ENCODE measurements at places on chromosomes 4 and X.

DNA sequence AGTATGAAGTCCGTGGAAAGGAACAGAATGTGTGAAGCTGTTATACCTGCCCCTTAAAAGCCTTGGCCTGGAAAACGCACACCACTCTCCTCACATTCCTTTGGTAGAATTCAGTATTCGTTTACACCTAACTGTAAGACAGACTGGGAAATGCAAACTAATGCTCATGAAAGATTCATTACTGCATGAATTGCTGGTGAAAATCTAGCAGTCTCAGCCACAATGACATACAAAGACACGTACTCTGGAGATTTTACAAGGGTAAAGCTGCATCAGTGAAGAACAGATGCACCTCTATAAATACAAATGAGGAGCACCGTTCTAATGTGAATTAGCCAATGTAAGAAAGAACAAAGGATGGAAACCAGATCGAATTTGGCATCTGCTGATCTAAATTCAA is 2051.3 kb downstream of the PCDH7 start:
- DNase-seq: no peak

GRCh38 chrX:123193101-123193500 is 9.0 kb downstream of the GRIA3 start:
- no peak for DNase-seq

DNA sequence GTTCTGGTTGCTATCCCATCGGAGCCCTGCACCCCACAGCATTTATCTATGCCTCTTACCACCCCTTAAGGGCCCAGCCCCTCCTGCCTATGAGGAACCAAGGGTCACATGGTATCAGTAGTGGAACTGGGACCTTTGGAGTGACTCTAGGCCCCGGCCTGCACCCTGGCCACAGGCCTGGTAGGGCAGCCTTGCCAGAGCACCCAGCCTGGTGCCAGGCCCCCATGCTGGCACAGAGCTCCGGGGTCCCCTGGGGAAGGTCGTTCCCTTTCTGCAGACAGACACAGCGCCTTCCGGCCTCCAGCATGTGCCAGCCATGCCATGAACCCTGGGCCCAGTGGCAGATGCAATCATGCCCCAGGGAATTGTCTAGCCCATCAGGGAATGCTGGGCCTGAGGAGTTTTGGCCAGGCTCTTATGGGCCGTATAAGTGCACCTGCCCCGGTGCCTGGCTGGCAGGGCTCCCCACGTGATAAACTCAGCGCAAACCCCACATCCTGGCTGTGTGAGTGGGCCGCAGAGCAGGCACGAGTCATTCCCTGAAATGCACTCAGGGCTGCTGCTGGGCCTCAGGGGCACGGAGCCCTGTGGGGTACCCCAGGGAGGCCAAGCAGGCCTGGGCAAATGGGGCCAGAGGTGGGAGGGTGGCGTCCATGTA is 19.8 kb upstream of the ADD1 start:
- no peak for DNase-seq

GRCh38 chr4:155535802-155536454 is 130.7 kb upstream of the GUCY1A1 start:
- no peak for DNase-seq

- DNase-seq: no peak
Measured at GRCh38 chr4:7354927-7355326, 79.8 kb downstream of the PSAPL1 start.

DNA sequence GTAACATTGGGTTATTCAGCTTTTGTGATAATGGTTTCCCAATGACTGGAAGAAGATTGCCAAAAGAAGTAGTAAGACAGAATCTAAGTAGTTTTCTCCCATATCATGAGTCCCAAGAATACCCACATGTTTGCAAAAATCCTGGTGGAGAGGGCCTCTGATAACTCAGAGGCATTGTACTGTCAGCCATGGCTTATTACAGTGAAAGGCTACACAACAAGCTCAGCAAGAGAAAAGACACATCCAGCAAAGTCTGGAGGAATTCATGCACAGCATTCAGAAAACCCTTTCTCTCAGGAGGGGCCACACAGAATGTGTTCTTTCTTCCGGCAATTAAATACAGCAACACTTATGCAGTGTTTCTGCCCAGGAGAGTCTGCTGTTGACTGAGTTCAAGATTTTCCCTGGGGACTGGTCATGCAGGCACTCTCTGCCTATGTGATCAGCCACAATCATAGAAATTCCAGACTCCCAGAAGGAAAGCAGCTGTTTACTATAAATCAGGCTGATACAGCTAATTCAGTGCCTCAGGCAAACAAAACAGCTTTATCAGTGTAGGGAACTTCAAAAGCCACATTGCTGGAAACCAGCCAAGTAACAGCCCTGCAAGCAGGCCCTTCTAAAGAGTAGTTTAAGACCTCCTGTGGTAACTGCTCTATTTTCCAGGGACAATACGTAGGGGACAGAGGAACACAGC is 937.1 kb downstream of the CCSER1 start:
- no peak for DNase-seq

DNA sequence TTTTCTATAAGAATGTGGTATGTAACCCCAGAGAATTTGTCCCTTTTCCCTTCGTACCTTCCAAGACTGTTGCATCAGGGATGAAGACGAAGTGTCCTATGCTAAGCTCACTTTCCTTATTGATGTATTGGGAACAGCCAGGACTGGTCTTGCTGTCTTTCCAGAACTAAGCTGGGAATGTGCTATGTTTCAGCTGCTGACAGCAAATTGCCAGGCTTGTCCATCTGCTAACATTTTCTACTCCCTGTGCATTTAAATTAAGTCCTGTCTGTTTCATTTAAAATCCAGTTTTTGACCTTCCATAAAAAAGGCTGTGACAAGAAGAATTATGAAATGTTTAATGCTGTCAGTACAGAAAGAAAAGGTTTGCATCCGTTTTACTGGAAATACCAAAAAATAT is 87.9 kb downstream of the ATP10D start:
- DNase-seq: no peak

- DNase-seq: no peak
Measured at GRCh38 chr4:167787231-167787630, 305.1 kb upstream of the ANXA10 start.

DNA sequence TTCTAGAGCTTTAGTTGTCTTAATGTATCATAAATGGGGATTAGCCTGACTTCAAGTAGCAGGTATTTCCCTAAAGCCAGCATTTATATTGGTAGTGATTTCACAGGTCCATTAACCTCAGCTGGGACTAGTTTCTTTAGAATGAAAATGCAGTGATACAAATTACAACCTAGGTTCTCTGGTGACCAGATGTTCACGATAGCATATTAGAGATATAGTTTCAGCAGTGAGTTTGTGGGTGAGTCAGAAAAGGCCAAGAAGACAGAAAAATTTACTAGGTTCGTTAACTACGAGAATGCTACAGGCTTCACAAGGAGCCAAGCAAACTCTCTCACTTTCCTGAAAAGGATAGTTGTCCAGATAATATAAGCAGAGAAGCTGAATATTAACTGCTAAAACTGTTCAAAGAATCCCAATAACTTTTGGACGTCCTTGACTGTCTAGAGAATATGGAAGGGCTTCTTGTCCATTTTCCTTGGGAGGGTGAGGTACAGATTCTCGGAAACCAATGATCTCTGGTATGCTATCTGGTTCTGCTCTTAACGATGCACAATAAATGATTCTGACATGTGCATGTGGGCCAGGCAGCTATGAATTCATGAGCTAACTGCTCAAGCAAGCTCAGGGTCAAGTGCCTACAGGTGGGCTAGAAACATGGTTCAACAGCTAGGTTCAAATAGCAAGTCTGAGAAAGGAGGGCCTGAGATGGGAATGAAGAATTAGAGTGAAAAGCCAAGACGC is 6.0 kb upstream of the SPCS3 start:
- no peak for DNase-seq

- no peak for DNase-seq
Measured at GRCh38 chr4:22688236-22688635, 4.5 kb upstream of the GBA3 start.

GRCh38 chr4:186074189-186074588 is 5.2 kb downstream of the TLR3 start:
- peak; percentile 21 for DNase-seq

GRCh38 chr4:89837993-89838390 is 1.0 kb upstream of the SNCA start:
- peak; percentile 11 for DNase-seq

- no peak for DNase-seq
Measured at GRCh38 chr4:39036172-39036571, 4.0 kb upstream of the TMEM156 start.

DNA sequence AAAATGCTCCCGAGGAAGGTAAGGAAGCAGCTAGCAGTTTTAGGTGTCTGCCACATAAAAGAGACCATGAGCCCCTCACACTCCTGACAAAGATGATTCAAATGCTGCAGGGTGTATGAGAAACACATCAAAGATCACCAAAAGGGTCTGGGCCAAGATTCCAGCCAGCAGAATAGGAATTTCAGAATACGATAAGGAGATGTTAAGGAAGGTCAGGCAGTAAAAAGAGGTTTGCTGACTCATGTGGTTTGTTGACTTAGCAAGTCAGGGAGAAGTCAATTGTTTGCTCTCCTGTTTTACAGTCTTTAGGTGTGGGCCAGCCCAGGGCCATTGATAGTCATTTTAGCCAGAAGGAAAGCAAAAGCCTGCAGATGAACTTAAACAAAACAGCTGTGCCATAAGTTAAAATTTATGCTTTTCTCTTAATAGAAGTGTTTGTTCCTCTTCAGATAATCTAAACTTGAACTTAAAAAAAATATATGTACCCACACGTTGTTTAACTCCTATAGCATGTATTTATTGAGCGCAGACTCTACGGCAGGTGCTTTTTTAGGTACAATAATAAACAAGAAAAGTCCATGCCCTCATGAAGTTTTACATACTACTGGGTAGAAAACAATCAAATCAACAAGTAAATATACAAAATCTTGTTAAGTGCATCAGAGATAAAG is 115.6 kb downstream of the CAMK2D start:
- DNase-seq: no peak

- peak; percentile 87 for DNase-seq
Measured at GRCh38 chr4:1043651-1044468, 32.4 kb downstream of the FGFRL1 start.

DNA sequence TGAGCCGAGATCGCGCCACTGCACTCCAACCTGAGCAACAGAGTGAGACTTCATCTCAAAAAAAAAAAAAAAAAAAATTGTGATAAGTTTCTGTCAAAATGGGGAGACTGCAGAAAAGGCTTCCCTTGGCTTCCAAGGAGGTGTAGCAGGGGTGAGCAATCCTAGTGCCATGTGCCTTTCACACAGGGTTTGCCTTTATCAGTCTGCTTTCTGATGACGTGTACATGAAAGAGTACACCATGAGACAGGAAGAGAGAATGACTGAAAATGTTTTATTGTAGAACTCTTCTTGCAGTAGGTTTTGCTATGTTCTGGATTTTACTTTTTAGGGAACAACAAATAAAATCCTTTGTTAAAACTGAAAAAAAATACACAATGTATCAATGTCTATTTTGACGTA is 23.4 kb upstream of the ZFP42 start:
- DNase-seq: no peak

- DNase-seq: no peak
Measured at GRCh38 chr4:79150820-79151416, 174.9 kb downstream of the NAA11 start.

DNA sequence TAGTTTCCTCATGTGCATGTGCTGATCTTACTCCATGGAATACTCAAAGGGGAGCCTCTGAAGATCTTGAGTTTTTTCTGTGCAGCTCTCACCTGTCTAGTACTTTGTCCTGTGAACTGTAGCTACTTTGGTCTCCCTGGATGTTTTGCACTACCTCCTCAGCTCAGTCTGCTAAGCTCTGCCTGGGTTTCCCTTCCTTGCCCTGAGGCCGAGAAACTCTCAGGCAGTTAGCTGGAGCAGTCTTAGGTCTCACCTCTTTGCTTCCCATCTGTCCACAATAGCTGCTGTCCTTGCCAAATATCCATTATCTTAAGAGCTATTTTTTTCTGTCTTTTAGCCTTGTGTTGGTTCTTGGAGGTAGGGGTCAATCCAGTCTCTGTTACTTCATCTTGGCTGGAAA is 11.6 kb downstream of the THAP6 start:
- DNase-seq: no peak

DNA sequence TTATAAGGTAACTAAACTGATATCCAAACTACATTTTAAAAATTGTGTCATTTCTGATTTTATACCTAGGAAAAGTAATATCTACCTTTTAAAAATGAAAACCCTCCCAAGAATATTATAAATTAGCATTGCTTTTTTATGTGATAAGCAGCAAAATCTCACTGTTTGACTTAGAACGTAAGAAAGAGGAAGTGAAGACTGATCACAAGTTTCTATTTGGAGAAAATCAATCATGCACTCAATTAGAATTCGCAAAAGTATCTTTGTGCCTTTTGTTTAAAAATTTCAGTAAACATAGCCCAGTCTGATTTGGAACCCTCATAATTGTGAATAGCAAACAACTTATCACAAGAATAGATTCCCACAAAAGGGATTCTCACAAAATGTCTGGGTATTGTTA is 142.7 kb downstream of the TENM3 start:
- no peak for DNase-seq

DNA sequence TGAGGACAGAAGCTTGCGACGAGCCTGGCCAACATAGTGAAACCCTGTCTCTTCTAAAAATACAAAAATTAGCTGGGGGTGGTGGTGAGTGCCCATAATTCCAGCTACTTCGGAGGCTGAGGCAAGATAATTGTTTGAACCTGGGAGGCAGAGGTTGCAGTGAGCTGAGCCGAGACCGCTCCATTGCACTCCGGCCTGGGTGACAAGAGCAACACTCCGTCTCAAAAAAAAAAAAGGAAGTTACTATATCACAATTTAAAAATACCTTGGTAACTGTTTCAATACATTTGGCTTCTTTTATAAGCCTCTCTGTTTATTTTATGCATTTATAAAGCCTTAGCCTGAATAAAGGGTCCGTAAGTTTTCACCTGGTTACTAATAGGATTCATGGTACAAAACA is 46.6 kb upstream of the CHRNA9 start:
- no peak for DNase-seq

DNA sequence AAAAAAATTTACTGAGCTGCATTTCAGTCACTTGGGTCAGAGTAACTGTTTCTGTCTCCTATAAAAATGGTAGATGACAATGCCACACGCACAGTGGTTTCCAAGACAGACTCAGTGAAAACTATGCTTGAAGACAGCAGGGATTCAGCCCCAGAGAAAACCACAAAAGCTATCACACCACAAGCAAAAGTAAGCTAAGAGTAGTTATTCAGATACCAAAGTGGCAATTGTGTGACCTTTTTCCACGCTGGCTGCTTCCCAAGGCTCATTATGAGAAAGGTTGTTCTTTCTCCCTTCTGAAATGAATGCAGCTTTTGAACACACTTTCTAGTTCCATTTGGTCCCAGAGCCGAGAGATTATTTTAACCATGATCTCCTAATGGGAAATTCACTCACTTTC is 46.4 kb upstream of the GPM6B start:
- no peak for DNase-seq

DNA sequence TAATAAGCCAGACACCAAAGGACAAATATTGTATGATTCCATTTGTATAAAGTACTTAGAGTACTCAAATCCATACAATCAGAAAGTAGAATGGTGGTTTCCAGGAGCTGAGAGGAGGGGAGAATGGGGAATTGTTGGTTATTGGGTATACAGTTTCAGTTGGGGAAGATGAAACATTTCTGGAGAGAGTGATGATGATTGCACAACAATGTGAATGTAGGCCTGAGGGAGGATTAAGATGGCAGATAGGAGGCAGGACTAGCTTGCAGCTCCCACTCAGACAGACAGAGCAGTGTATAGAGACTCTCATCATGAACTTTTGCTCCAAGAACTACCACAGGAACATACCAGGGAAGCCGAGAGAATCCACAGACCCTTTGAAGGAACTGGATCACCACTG is 75.7 kb upstream of the PAK3 start:
- no peak for DNase-seq
